ENCODE measurements at places on chromosomes 12 and 14.

DNA sequence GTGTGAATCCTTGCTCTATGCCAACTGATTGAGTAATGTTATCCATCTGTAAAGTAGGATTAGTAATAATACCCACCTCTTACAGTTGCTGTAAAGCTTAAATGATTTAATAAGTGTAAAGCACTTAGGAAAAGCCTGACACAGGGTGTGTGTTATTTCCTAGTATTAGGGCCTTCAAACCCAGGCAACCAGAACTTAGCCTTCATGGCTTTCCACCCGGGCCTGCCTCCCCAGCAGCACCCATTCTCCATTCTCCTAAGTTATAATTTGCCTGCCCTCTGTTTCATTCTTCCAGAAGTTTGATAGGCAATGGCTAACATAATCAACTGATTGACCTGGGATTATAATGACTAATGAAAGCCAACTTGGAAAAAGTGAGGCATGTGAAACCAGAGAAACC, 20.4 kb upstream of the PDZRN4 start:
- no peak for DNase-seq

GRCh38 chr14:73227812-73228781, 9.2 kb upstream of the PAPLN start:
- no peak for DNase-seq

GRCh38 chr14:69712599-69713088, 54.3 kb upstream of the SRSF5 start:
- DNase-seq = no peak

GRCh38 chr14:64998455-64998931, 11.8 kb downstream of the FNTB start:
- no peak for DNase-seq

- DNase-seq = no peak
Observed at GRCh38 chr14:78245238-78245637, 75.1 kb downstream of the NRXN3 start.

- no peak for DNase-seq
Observed at GRCh38 chr14:96055065-96055752, 16.0 kb downstream of the C14orf132 start.

DNA sequence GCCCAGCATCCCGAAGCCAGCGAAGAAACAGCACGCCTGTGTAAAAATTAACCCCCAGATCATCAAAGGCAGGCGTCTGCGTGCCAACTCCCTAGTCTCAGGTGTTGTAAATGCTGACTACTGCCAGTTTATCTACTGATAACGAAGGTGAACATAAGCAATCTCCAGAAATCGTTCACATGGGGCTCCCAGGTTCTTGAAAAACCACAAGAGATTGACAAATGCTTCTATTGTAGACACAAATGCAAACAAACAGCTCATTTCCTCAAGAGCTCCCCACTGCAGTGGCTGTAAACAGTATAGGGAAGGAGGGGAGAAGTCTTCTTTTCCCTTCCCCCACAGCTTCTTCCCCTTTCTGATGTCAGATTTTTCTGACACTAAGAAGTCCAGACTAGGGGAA, 5.3 kb upstream of the PLEKHG3 start:
- DNase-seq = no peak

GRCh38 chr14:21093769-21094681, 4.4 kb downstream of the ZNF219 start:
- DNase-seq = no peak

DNA sequence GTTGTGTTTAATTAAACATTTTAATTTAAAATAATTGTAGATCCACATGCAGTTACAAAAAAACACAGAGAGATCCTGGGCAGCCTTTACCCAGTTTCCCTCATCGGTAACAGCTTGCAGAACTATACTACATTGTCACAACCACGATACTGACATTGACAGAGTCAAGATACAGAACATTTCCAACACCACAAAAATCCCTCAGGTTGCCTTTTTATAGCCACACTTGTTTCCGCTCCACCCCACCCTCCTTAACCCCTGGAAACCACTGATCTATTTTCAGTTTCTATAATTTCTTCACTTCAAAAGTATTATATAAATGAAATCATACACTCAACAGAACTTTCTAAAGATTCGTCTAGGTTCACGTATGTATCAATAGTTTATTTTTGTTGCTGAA, 458.8 kb upstream of the SOX5 start:
- DNase-seq = no peak

GRCh38 chr12:114041136-114041535, 75.0 kb upstream of the RBM19 start:
- DNase-seq = no peak

DNA sequence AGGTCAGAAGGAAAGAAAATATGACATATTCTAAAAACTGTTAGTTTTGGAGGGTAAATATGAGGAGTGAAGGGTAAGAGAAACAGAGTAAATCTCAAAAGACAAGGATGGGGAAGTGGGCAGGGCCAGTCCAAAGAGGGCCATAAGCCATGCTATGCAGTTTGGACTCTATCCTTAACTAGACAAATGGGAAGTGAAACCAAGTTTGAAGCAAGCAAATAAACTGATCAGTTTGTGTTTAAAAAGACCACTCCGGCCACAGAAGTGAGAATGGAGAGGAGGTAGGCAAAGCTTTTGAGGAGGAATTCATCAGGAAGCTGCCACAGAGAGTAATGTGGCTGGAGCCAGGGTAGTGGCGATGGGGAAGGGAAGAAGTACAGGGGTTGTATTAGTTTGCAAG, 37.5 kb upstream of the DAAM1 start:
- DNase-seq = no peak

- peak; percentile 72 for DNase-seq
Observed at GRCh38 chr14:97380539-97380941, 583.4 kb downstream of the VRK1 start.

GRCh38 chr12:110122929-110123328, 1.2 kb upstream of the IFT81 start:
- no peak for DNase-seq

GRCh38 chr12:110775997-110776396, 33.3 kb upstream of the PPP1CC start:
- DNase-seq = no peak

DNA sequence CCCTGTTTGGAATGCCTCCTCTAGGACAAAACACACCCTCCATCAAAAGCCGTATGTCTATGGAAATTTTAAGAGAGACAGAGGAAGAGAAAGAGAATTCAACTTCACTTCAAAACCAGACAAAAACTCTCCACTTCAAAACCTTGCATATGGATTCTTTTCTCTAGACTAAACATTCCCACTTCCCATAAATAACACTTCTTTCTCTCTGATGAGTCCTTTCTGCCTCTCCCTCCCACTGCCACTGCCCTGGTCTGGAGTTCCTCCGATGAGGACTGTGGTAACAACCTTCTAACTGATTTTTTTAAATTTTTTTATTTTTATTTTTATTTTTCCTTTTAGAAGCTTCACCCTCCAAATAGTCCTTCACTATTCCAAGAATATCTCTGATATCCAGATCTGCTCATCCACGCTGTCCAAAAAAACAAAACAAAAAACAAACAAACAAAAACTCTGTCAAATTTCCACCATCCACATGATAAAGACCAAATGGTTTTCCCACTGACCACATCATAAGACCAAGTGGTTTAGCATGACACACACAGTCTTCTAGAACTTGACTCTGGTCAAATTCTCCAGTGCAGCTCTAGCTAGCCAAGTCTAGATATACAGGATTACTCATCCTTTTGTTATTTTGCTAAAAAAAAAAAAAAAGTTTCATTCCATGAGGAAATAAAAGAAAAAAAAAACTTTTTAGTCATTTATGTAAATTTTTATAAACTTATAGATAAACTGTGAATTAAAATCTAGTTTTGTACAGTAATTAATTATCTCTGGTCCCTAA, 256.0 kb downstream of the PPFIA2 start:
- no peak for DNase-seq

DNA sequence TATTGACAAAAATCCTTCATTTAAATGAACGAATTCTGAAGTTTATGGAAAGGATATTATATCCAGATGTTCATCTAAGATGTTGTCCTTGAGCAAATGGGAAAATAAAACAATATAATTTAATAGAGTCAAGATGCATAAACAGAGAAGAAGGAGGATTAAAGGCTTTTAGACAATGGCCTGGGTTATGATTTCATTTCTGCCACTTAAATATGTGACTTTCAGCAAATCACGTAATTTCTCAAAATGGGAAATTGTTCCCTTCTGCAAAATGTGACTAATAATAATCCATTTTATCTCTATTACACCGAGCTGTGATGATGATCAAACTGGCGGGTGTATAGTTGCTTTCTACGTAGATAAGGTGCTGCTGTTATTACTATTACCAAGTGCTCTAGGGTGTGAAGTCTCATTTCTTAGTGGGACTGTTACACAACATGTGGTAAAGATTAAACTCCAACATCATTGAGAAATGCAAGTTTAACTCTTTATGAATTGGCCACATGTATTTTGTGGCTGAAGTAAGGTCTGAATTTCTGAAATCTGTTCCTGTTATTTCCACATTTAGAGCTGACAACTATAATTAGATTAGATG, 157.0 kb downstream of the MYRFL start:
- no peak for DNase-seq

GRCh38 chr14:51554339-51554920, 97.3 kb upstream of the FRMD6 start:
- no peak for DNase-seq
